Natural killer cell (primary cell): ENCODE measurements at places on chromosomes 12 and 14. TPM values are rescaled to one million over a fixed set of nuclear protein-coding genes. Genes with fewer than 3 reads are reported as not detected.

Gene MGST1
- total RNA-seq = 0.40 TPM

Gene LRRC10
- total RNA-seq = not detected

Gene KRT82
- total RNA-seq = not detected

Gene FNTB
- total RNA-seq = 8.4 TPM

Gene MSI1
- not detected for total RNA-seq
